T-helper 17 cell (primary cell): ENCODE measurements at places on chromosomes 1 and 21. TPM values are rescaled to one million over a fixed set of nuclear protein-coding genes. Genes with fewer than 3 reads are reported as not detected.

CHI3L1 gene
- total RNA-seq = not detected

CYP2J2 gene
- 0.67 TPM for total RNA-seq

UBE2U gene
- not detected for total RNA-seq

SPRR2B gene
- not detected for total RNA-seq

KISS1 gene
- total RNA-seq = not detected

DNA sequence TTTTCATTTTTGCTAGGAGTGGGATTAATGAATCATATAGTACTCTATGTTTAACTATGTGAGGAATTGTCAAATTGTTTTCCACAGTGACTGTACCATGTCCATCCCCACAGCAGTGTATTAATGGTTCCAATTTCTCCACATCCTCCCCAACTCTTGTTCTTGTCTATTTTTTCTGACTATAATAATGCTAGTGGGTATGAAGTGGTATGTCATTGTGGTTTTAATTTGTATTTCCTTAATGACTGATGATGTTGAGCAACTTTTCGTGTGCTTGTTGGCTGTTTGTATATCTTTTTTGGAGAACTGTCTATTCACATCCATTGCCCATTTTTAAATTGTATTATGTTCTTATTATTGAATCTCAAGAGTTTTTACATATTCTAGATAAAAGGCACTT lies 10.0 kb upstream of the KPRP start:
- no peak for DNase-seq

DNA sequence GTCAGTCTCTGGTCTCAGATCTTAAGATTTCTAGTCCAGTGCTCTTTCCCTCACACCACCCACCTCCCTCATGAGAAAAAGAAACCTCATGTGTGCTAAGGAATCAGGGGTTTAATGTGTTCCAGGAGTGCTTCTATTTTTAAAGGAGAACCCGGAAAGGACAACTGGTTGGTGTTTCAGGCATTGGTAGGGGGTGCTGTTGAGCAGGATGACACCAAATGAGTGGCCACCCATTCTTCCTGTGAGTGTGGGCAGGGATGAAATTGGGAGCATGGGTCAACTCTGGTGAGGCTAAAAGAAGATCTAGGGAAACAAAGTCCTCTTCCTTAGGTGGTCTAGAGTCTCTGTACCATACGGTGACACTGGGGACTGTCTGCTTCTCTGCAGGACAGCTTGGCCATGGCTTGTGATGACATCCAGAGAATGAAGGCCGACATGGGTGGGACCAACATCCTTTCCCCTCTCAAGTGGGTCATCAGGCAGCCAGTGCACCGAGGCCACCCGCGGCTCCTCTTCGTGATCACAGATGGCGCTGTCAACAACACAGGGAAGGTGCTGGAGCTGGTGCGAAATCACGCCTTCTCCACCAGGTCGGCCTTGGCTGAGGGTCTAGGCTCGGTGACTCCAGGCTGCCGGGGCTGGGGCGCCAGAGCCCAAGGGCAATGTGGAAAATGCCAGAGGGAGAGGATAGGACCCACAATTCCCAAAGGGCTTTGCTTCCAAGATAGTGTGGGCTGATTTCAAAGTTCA lies 39.3 kb downstream of the VWA5B1 start:
- no peak for DNase-seq

GRCh38 chr1:17004466-17005364 lies 7.0 kb downstream of the ATP13A2 start:
- DNase-seq = no peak

DNA sequence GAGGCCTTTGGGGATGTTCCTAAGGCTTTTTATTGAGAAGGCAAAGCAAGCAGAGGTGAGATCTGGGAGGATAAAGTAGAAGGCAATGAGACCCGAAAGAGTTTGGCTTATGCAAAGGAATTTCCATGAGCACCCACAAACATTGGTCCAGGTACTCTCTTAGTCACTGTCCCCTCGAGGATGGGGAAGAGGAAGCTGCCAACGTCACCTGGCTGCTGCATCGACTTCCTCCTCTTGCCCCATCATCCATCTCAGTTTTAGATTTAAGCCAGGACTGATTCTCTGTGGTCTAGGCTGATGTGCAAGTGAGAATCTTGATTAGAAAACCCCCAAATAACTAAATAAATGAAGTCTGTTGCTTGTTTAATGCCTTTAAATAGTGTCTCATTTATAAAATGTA lies 28.7 kb downstream of the RUNX1 start:
- no peak for DNase-seq

GRCh38 chr1:208135354-208135753 lies 108.8 kb downstream of the PLXNA2 start:
- DNase-seq = no peak

- DNase-seq = no peak
These were observed 197.6 kb upstream of the FOXD3 start for GRCh38 chr1:63124666-63125191.

DNA sequence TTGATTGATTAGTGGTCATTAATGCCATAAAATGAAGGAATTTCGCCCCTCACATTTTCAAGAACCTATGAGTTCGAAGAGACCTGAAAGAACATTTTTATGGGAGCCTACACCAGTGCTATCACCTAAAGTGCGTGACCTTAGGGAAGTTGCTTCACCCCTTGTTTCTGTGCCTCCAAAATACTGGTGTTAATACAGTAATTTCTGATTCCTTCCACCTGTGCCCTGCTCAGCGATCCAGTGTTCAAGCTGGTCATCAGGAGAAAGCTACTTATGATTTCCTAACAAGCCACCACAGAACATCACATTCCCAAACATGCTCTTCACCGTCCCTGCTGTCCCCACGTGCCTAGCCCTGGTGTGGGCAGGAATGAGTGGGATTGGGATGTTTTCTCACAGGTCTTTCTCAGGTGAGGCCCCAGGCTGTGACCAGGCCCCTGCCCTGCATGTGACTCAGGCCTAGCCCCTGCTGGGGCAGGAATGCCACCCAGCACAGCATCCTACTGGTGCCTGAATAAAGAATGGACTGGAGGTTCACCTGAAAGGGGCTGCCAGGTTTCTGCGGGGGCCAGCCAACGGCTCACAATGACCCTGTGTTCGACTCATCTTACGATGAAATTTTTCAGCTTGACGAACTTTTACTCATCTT lies 60.3 kb downstream of the CD247 start:
- DNase-seq = no peak

GRCh38 chr1:89354205-89354604 lies 9.7 kb upstream of the GBP6 start:
- no peak for DNase-seq

DNA sequence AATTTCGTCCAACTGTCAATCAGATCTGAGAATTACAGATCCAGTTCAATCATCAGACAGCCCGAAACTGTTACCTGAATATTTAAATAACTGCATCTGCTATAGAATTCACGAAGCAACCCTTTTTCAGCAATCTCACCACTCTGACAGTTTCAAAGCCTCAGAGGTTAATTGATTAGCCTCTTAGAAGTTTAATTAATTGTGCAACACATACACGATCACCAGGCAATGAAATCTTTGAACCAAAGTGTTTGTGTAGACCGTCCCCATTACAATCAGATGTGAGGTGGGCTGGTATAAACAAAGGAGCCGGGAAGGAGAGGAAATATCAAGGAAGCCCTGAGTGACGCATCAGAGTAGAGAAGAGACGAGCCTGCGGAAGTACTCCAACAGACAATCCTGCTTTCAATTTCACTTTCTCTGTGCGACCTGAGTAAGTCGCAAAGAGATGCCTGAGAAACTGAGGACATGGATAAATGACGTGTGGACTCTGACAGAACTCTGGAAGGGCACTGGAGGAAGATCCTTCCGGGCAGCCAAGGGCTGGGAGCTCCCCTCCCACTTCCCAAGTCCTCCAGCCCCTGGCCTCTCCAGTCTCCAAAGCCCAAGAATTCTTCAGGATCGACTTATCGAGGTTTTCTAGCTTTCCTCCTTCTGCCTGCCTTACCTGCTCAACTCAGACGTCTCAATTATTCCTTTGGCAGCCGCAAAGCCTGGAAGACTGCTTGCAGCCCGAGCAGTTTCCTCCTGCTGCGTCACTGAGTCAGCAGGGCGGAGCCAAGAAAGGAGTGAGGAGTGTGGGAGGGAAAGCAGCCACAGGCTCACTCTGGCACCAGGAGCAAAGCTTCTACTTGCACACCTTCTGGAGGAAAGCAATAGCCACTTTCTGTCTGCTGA lies at the start of gene RNASEL:
Gene RNASEL (minus strand): TSS at position 757 of the 897 bp plus-strand sequence. CDS start 2,450 bp downstream, outside the sequence.
- DNase-seq = peak; percentile 40

- DNase-seq = no peak
These were observed 12.8 kb upstream of the PLA2G2E start for GRCh38 chr1:19936061-19936750.

- DNase-seq = no peak
These were observed 4.5 kb downstream of the MRPS6 start for GRCh38 chr21:34077888-34078287.

DNA sequence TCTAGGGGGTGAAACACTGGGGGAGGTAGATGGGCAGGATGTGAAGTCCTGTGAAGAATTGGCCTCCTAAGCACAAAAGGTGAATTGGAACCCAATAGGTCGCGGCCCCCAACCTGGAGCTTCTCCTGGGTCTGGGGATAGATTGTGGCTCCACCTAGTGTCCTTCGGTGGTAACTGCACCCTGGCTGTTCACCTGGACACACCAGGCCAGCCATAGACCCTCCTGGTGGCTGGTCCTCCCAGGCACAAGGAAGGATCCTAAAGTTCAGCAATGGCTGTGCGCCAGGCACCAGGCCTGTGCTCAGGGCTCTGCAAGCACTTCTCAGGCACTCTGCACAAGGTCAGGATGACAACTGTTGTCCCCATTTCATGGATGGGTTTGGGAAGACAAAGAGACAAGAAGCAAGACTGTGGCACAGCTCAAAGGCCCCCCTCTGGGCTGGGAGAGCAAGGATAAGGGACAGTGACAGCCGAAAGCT lies 13.5 kb downstream of the ESPN start:
- DNase-seq = peak; percentile 56

GRCh38 chr1:42914092-42914627 lies 44.5 kb downstream of the SLC2A1 start:
- DNase-seq = no peak

DNA sequence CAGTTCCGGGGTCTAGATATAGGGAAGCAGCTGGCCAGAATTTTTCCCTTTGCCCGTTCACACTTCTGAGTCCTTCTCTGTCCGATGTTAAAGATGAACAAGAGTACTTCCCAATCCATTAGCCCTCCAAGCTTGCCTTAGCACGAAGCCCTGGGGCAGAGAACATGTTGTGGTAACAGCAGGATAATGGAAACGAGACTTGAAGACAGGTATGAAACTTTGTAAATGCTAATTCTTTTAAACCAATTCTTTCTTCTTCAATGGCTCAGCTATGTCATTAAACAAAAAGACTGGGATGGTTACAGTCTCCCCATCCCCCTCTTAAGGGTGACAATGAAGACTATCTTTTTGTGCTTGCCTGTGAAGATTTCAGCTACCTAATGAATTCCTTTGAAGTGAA lies 218.5 kb downstream of the PLA2G4A start:
- no peak for DNase-seq

DNA sequence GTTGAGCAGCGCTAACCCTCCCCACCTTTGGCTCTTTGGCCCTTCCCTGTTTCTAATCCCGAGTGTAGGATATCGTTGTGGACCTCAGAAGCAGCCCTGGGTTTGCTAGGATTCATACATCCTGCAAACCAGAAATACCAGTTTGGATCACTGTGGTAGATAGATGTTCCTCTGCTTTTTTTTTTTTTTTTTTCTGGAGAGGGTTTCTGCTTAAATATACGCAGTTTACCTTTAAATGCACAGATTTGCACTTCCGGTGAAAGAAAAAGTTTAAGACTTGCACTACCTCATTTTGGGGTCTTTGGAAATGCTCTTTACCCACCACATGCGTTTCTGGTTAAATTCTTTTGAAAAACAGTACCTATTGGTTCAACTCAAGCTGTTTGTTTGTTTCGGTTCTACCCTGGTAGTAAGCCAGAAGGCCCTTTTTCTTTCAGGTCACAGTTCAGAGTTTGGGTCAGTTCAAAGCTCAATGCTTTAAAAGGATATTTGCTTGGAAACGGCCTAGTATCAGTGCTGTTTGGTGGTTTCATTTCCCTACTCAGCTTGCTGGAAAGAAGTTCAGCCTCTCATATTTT lies 908 bp downstream of the DDI2 start:
- DNase-seq = no peak

- no peak for DNase-seq
These were observed 13.4 kb upstream of the NOS1AP start for GRCh38 chr1:162056043-162056442.

GRCh38 chr1:89085781-89086180 lies 20.8 kb upstream of the GBP1 start:
- DNase-seq = peak; percentile 28

GRCh38 chr1:248111157-248111556 lies 16.2 kb downstream of the OR2L13 start:
- no peak for DNase-seq

- no peak for DNase-seq
These were observed 11.2 kb upstream of the CAPN2 start for GRCh38 chr1:223700942-223701637.
